Pancreas (tissue), 10 donors: ENCODE measurements at places on chromosomes 1 and 21.

- no peak for DNase-seq
- no peak overlapping the region for H3K27ac ChIP-seq
- H3K4me3 ChIP-seq = no peak overlapping the region
These were observed 38.8 kb upstream of the OR2B11 start for GRCh38 chr1:247496581-247497285.

GRCh38 chr1:93675271-93675670 is 6.4 kb downstream of the BCAR3 start:
- no peak for DNase-seq
- H3K27ac ChIP-seq = no peak overlapping the region
- H3K27me3 ChIP-seq = no peaks in the 10 kb centered on the region
- no peaks in the 10 kb centered on the region for H3K36me3 ChIP-seq

GRCh38 chr1:8059161-8059622 is 33.1 kb upstream of the ERRFI1 start:
- H3K27me3 ChIP-seq = no peaks in the 10 kb centered on the region
- no peaks in the 10 kb centered on the region for H3K36me3 ChIP-seq
- no peak overlapping the region for H3K4me3 ChIP-seq
- no peak for DNase-seq
- peaks cover 10% of the 10 kb centered on the region for H3K4me1 ChIP-seq

DNA sequence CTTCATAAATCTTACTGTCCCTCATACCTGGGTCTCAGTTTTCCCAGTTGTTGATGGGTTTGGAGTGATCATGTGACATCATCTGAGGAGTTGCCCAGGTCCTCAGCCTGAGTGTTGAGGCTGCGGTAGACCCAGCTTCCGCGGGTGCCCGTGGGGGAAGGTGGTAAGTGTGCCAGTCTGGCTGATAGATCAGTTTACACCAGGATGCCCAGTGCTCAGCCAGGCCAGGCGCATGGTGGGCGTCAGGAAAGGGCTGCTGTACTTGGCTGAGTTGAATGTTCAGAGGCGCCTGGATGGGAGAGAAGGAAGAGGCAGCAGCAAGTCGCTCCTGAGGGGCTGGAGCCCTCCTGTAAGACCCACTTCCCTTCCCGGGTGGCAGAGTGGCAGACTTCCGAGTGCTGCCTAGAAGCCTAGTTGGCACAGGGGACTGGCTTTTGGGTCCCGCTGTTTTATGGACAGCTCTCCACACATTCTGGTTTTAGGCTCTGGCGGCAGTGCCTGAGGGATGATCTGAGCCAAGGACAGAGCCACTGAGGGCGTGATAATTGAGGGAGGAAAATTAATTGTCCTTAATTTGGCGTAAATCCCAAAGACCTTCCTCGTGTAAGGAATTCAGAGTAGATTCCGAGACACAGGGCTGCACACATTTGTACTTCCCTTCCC is 35.8 kb downstream of the PTPRF start:
- no peak for DNase-seq
- no peak overlapping the region for H3K4me3 ChIP-seq
- no peaks in the 10 kb centered on the region for H3K36me3 ChIP-seq
- H3K27me3 ChIP-seq = no peaks in the 10 kb centered on the region
- H3K4me1 ChIP-seq = peaks cover 16% of the 10 kb centered on the region

- H3K27ac ChIP-seq = no peak overlapping the region
- peaks cover 21% of the 10 kb centered on the region for H3K4me1 ChIP-seq
- H3K27me3 ChIP-seq = no peaks in the 10 kb centered on the region
- DNase-seq = no peak
- H3K4me3 ChIP-seq = no peak overlapping the region
These were observed 60.8 kb downstream of the BCAR3 start for GRCh38 chr1:93620841-93621210.

DNA sequence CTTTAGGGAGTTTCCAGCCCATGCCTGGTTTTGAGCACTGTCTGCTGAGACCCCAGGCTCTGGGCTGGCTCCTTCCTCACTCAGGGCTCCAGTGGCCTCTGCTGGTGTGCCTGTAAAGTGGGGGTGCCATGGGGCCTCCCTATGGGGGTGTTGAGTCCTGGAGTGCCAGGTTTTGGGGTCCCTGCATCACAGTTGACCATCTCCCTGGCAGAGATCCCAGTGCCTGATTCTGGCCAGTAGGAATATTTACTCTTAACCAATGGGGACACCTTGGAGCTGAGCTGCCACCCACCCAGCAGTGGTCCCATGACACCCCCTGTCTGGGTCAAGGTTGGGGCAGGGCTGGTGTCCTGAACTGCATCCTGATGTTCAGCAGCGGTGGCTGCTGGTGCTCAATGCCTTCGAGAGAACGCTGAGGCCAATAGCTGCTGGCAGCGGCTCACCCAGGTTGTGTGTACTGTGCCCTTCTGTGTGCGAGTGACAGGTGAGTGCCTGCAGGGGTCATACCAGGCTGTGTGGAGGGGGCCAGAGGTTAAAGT is 9.6 kb upstream of the ZNF669 start:
- H3K36me3 ChIP-seq = no peaks in the 10 kb centered on the region
- peak overlapping the region; percentile 75 for H3K27ac ChIP-seq
- no peak overlapping the region for H3K4me3 ChIP-seq
- H3K4me1 ChIP-seq = no peaks in the 10 kb centered on the region

- no peak for DNase-seq
- no peaks in the 10 kb centered on the region for H3K36me3 ChIP-seq
- H3K4me1 ChIP-seq = peaks cover 9% of the 10 kb centered on the region
- no peak overlapping the region for H3K4me3 ChIP-seq
These were observed 40.6 kb downstream of the ENAH start for GRCh38 chr1:225612287-225612686.
